Kidney glomerular epithelial cell (primary cell): ENCODE measurements at places on chromosomes 6 and 20.
A peak's percentile ranks its signal among the peaks of the same experiment; 100 is the strongest.

GRCh38 chr20:20358801-20359200 lies 9.1 kb upstream of the INSM1 start:
- DNase-seq = no peak

- no peak for DNase-seq
These were observed 5.2 kb downstream of the SLC2A4RG start for GRCh38 chr20:63744574-63745423.

DNA sequence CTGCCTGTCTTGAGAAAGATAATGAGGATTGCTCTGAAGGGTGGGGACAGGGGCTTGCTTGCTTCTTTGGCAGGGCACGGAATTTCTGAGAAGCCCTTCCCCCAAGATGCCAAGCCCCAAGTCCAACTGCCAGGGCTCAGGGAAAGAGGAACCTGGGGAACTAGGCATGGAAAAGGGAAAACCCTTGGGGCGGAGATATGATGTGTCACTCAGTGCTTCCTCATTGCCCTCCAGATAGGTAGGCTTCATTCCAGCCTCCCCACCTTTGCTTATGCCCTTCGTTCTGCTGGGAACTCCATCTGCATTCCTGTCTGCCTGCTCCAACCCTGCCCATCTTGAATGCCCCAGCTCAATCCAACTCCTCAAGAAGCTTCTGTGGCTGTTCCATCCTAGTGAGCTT lies 61.2 kb downstream of the VEGFA start:
- no peak for DNase-seq

DNA sequence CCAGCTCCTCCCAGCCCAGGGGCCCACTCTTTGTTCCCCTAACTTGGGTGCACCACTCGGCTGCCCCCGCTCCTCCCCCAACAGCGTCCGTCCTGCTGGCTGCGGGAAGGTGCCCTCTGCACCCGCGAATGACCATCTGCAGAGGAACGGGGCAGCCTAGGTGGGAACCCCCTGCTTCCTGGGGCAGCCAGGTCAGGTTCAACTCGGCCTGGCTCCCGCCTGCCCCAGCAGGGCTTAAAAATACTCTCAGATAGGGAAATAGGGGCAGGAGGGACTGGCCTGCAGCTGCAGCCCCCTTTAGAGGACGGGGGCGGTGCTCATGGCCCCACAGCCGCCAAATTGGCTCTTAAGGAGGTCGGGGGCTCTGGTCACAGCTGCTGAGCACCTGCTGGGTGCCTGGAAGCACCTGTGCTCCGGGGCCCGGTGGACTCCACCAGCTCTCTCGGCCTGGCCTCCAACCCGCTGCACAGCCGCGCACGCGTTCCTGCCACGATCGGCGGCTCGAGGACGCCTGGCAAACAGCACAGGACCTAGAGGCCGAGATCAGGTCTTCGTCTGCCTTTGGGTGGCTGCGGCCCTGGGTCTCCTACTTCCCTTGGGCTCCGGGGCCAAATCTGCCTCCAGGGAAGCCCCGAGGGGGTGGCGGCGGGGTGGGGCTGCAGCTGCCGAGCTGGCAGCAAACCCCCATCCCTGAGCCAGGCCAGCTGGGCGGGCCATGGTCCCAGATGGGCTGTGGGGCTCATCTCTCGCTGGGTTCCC lies 700 bp upstream of the LAMA5 start:
- DNase-seq = no peak

GRCh38 chr6:68635706-68636513 lies 828 bp downstream of the ADGRB3 start:
- DNase-seq = no peak

DNA sequence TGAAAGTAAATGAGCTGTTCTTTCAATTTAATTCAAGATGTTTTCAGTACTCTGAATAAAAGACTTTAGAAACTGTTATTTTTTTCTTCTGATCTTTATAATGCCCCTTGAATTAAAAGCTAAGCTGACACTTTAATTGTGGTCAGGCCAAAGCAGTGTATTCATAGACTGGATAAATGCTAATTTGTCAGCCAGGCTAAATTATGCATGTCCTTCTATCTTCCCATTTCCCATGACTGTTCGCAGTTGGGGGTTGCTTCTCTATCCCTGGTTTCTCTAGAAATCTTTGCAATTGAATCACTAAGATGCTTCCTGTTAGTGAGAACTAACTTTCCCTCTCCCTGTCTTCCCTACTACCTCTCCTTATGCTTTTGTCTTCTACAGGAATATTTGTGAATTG lies 396.2 kb downstream of the RFPL4B start:
- no peak for DNase-seq

- no peak for DNase-seq
These were observed 194.0 kb downstream of the SOD2 start for GRCh38 chr6:159499034-159499433.

GRCh38 chr6:31567531-31568370 lies 4.3 kb upstream of the LTA start:
- DNase-seq = no peak

DNA sequence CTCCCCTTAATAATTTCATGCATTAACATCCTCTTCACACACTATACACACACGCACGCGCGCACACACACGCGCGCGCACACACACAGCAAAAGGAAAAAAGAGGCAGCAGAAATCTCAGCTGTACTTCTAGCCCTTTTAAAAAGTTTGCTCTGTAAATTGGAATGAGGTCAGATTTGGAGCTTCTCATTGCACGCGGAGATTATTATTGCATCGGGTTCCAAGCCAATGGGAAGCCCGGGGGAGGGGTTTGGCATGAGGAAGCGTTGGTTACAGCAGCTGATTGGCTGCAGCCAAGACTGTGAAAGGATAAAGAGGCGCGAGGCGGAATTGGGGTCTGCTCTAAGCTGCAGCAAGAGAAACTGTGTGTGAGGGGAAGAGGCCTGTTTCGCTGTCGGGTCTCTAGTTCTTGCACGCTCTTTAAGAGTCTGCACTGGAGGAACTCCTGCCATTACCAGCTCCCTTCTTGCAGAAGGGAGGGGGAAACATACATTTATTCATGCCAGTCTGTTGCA lies at the start of gene SOX4:
TSS of gene SOX4 (plus strand) at position 340 of the 515 bp plus-strand sequence. CDS start 784 bp downstream, outside the sequence.
- DNase-seq = peak; percentile 98

DNA sequence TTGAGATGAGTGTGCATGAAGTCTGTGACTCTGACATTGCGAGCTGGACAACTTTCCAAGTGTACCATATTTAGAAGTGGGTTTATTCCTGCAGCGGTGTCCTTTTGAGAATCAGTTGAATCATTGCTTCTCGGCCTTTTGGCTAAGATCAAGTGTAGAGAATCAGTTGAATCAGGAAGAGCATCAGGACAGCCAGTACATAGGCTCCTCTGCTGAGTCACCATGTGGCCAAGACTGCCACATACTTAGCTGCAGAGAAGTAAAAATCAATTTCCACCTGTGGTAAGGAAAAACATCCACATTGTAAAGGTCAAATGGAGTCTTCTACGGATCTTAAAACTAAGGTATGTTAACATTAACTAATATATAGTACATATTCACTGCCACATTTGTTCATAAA lies 428.4 kb upstream of the MARCKS start:
- no peak for DNase-seq

- no peak for DNase-seq
These were observed 21.6 kb upstream of the TMEM217 start for GRCh38 chr6:37279366-37280134.

DNA sequence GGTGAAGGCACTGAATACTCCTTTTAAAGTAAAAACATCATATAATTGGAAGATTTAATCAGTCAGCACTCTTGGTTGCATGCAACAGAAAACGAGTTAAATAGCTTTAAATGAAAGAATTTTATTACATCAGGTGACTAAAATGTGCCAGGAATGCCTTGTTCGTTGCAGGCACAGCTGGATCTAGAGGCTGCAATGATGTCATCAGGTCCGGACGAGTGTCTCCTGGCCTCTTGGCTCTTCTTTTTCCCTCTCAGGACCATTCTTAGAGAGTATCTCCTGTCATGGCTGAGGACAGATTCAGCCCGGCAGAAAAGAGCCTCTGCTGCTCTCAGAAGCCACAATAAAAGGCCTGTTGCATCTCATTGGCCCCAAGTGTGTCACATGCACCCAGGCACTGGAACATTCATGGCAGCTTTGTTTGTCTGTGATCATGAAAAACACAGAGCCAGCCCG lies 510.7 kb upstream of the SULF2 start:
- peak; percentile 79 for DNase-seq

DNA sequence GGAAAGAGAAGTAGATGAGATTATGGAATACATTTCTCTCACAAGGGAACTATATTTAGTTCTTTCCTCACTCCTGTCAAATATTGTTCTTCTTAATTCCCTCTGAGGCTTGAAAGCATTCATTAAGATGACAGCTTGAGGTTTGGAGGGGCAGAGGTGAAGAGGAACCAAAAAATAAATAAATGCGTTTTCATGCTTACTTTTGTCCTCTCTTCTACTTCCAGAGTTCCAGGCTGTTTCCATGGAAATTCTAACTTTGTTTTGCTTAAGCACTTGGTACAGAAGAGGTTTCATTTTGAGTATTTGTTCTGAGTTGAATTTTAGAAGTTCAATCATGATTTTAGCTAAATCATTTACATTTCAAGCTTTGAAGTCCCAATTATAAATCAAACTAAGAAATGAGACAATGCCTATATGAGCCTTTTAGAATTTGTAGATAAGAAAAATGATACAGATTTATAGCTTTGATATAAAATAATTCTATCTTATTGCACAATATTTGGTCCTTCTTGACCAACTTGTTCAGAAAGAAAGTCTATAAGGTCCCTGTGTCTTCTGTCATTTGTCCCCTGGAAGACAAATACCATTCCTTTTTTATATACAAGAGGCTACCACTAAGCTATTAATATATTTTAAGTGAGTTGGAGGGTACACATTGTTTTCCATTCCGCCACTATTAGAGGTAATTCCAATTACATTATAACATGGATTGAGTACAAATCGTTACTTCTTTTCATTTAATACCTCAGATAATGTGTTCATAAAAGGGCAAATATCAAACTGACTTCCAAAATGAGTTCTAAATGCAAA lies 16.3 kb downstream of the RBM24 start:
- no peak for DNase-seq

GRCh38 chr6:142152746-142153145 lies 5.7 kb downstream of the VTA1 start:
- peak; percentile 14 for DNase-seq

GRCh38 chr20:4585104-4585753 lies 136.5 kb upstream of the PRND start:
- DNase-seq = peak; percentile 39

GRCh38 chr20:11352041-11352440 lies 565.7 kb upstream of the BTBD3 start:
- no peak for DNase-seq

DNA sequence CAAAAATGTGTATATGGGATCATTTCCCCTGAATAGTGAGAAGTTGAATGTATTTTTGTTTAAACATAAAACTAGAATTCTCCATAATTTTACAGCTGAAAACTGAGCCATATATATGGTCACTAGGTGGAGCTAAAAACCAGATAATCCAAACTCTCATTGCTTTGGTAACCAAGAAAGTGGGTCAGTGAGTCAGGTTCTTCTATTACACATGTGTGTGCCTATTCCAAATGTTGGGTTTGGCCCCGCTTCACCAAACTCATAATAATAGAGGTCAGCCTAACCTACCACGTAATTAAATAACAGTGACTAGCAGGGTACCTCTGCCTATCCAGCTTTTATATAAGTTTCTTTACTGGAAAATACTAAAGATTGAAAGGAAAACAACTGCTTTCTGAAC lies 19.3 kb upstream of the RNGTT start:
- peak; percentile 73 for DNase-seq

DNA sequence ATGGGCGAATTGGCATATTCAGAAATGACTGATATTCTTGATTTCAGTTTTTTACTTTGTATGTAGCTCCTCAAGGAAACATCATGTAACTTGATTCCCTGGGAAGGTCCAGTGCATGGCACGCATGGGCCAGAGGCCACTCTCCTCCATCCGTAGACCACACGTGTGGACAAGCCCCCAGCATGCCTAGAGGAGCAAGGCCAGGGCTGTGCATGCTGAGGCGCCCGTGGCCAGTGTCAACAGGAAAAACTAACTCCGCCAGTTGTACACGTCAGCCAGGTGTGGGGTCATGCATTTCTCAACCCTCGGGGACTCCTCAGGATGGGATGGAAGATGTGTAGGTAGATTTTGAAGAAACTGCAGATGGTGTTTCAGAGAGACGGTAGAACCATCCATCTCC lies 37.8 kb upstream of the CD93 start:
- no peak for DNase-seq
